ENCODE measurements at places on chromosomes 12 and 14.

- no peak for DNase-seq
Measured at GRCh38 chr12:130435331-130435730, 97.6 kb downstream of the PIWIL1 start.

GRCh38 chr12:110314308-110314707, 33.3 kb downstream of the ATP2A2 start:
- DNase-seq: no peak

GRCh38 chr12:17076811-17077210, 470.8 kb upstream of the LMO3 start:
- no peak for DNase-seq

DNA sequence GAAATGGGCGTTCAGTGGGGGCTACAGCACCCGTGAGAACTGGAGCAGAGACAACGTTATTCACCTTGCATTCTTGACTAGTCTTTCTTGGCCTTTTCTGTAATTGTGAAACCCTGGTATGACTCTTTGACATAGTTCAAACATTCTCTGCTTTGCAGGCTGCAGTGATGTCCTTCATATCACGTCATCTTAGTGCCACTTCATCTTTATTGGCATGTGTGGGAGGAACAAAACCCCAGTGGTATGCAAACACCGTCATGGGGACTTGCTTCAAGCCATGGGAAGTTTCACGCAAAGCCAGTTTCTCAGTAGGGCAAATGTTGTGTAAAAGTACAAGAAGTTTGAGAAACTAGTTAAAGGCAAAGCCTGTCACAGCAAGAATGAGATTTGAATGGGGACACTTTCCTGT, 20.2 kb upstream of the DUSP16 start:
- DNase-seq: no peak

DNA sequence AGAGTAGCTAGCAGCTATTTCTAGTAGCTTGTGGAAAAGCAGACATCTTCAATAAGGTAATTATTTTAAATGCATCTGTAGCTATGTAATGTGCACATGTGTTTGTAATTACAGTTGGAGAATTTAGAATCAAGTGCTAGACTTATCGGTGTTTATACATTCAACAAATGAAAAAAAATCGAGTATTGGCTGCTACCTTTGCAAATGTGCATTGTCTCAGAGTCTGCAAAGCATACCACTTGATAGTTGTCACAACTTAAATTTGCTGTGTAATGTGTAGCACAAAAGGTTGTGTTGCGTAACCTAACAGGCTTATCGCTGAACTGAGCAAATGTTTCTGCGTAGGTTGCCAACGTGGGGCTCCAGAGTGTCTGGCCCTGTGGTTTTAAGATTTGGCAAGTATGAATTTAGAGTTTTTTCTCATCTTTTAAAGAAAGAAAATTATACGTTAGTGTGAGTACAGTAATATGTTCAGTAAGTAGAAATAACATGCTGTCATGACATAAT, 44.3 kb downstream of the TMTC2 start:
- DNase-seq: no peak

- DNase-seq: no peak
Measured at GRCh38 chr14:58535044-58535443, 102.7 kb upstream of the DACT1 start.

GRCh38 chr12:25124493-25124892, 70.5 kb downstream of the DNAI7 start:
- no peak for DNase-seq

DNA sequence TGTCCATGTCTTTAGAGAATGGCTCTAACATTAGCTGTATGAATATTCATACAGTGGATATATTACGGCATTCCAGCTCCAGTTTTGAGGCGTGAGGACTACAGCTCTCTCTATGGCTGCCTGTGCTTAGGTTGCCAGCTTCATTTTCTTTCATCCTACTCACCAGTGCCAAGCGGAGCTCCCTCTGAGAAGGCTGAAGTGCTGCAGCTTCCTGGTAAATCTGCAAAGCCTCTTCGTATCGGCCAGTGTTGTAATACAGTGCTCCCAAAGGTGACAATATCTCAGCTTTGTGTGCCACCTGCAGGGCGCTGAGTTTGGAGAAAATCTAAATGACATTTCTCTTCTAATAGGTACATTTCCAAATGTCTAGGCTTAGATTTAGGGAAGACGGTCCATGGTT, 19.8 kb upstream of the OVCH1 start:
- DNase-seq: no peak

GRCh38 chr14:96486705-96487104, 15.5 kb upstream of the PAPOLA start:
- DNase-seq: no peak

GRCh38 chr12:62799126-62799736, 135.7 kb downstream of the PPM1H start:
- DNase-seq: peak; percentile 53

- DNase-seq: peak; percentile 72
Measured at GRCh38 chr12:121132601-121133481, at the start of gene P2RX7. TSS of gene P2RX7 (plus strand) at chr12:121132876. CDS start at chr12:121132971, 95 bp downstream.

GRCh38 chr12:109218996-109219395, 90.1 kb downstream of the FOXN4 start:
- no peak for DNase-seq

- no peak for DNase-seq
Measured at GRCh38 chr12:33795536-33795935, 226.8 kb upstream of the ALG10 start.

DNA sequence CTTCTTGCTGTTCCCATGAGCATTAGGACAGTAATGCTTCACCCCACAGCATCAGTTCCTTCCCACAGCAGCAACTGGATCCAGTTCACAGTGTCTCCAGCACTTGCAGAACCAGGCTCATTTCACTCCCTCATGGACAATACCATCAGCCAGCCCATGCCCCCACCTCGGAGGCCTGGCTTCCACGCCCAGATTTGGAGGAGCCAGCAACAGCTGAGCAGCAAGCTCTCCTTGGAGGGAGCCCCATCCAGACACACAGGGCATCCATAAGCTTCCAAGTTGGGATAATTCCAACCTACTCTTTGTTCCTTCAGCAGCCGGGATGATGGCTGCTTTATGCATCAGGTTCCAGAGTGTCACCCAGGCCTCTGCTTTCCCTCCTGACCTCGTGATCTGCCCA, 250.0 kb downstream of the GLT1D1 start:
- no peak for DNase-seq

GRCh38 chr12:132397934-132398385, 68.6 kb upstream of the GALNT9 start:
- no peak for DNase-seq

- DNase-seq: no peak
Measured at GRCh38 chr12:29743801-29744200, 39.9 kb downstream of the TMTC1 start.

GRCh38 chr14:58541633-58542022, 96.1 kb upstream of the DACT1 start:
- no peak for DNase-seq

DNA sequence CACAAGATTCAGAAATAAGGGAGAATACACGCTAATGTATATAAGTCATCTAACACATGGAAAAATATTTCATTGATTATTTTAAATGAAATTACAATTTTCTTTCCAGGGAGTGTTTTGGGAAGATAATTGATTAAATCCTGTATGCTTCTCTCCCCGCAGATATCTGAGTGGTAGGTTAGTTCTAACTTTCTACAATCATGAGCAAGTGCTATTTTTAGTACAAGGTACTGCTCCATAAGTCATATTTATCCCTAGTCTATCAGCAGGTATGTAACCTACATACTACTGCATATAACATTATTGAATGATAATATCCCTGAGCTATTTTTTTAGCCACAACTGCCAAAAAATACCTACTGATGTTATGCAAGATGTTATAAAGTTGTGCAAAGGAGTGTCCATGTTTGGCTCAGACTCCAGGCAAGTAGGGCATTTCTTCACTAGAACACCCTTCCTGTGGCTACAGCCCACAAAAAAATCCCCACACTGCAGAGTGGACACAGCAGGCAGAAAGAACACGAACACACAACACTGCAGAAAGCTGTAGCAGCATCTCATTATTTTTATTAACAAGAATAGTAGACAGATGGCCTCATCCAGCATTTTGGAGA, 87.0 kb downstream of the SEC23A start:
- DNase-seq: no peak

DNA sequence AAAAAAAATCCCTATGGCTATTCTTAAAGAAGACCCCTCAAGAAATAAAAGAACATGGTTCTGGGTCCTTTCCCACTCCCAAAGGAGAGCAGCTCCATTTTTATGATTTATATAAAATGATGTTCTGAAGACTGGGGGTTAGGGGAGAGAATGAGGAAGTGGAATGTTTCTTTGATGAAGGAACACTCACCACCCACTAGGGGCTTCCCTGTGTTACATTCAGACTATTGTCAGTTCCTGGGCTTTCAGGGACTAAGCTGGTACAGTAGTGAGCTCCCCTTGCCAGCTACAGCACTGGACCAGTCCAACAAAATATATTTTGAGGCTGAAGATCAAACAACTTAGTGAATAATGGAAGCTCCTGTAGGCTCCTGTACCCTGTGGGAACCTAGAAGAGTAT, 98.9 kb downstream of the HMGA2 start:
- no peak for DNase-seq

DNA sequence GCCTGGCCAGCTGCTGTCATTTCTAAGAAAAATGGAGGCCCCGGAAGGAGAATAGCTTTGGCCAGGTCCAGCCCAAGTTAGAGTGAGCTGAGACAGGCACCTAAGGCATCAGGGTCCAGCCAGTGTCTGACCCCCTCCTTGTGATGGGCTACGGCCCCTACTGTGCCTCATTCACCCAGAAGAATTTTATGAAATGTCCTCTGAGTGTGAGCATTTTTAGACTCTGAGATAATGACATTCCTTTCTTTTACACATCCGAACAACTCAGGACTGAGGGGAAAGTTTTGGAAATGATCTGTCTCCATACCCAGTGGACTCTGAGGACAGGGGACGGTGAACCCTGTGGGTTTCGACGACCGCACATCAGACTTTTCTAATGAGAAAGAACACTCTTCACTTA, 50.4 kb downstream of the SLC24A4 start:
- no peak for DNase-seq

GRCh38 chr12:127930122-127930521, 336.8 kb upstream of the TMEM132C start:
- no peak for DNase-seq

- no peak for DNase-seq
Measured at GRCh38 chr14:24376448-24377070, 8.6 kb downstream of the NFATC4 start.

GRCh38 chr14:68705741-68706283, 87.1 kb downstream of the ZFP36L1 start:
- no peak for DNase-seq

- no peak for DNase-seq
Measured at GRCh38 chr14:100629696-100630095, 42.5 kb upstream of the BEGAIN start.

DNA sequence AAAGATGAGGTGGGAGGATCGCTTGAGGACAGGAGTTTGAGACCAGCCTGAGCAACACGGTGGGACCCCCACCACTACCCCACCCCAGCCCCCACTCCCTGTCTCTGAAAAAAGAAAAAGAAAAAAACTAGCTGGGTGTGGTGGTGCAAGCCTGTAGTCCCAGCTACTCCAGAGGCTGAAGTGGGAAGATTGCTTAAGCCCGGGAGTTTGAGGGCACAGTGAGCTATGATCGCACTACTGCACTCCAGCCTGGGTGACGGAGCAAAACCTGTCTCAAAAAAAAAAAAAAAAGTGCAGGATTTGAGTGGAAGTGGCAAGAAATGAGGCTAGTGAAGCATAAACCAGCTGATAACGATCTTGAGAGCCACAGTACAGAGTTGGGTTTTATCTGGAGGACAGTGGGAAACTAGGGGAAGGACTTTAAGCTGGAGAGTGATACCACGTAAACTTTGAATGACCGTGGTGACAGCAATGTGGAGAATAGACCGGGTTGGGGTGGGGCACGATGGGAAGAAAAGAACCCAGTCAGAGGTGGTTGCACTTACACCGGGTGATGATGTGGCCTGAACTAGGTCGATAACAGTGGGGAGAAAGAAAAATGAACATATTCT, 85.3 kb downstream of the TMEM260 start:
- DNase-seq: no peak

DNA sequence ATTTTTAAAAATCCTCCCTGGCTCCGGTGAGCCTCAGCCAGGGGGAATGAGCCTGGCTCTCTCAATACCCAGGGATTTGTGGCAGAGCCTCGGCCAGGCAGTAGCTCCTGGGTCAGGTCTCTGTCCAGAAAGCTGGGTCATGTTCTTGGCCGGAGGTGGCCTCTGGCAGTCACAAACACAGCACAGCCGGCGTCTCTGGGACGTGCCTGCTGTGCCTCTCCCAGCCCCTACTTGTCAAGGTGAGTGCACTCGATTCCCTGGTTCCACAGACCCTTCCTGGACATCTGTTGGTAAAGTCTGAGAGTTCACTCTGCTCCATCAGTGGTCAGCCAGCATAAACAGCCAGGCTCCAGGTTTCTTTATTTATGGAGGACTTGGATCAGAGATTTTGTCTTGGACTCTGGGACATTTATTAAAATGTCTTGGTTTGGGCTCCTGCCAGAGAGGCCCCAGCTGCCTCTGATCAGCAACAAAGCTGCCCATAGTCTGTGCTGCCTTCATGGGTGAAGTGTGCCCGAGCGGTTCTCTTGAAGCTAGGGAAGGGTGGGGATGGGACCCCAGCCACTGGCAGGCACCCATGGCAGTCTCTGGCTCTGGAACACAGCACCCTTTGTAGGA, 56.7 kb downstream of the DGLUCY start:
- no peak for DNase-seq

GRCh38 chr14:98227000-98227726, 1044.8 kb downstream of the BCL11B start:
- DNase-seq: no peak

GRCh38 chr12:21223930-21224329, 92.9 kb downstream of the SLCO1B1 start:
- DNase-seq: no peak

DNA sequence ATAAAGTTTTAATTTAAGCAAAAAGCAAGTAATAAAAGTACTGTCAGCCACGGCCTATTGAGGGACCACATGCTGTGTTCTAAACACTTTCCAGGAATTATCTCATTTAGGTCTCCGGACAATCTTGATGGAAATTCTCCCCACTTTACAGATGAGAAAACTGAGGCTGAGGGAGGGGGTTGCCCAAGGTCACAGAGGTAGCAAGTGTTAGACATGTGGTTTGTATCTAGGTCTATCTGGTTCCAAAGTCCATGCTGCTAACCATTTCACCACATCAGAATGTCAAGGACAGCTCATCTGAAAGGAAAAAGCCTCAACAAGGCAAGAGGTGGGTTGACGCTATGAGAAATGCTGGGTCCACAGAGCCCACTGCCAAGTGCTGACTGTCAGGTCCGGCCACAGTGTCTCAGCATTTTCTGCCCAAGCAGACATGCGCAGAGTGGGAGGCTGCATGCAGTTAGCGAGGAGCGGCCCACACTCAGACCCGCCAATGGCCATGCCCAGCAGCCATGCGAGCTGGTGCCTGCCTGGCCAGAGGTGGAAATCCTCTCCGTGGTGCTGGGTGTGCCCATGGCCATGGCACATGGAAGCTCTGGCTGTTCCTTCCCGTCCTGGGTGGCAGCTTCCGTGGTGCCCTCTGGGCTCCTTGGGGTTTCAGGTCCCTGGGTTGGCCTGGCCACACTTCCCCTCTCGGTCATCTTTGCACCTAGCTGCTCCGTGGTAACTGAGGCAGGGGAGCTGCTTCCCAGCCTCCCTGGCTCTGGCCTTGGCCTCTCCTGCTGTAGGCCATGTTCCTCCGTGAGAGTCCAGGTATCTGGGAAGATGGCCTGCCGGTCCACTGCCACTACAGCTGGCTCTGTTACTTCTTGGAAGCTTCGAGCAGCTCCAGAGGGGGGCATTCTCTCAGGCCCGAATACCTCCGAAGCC, 18.0 kb upstream of the RPLP0 start:
- DNase-seq: no peak
